ENCODE measurements at places on chromosomes 6 and 20. TPM values are rescaled to one million over a fixed set of nuclear protein-coding genes. Genes with fewer than 3 reads are reported as not detected.

The IL17A gene
- total RNA-seq, result not detected

The SLPI gene
- not detected for total RNA-seq

The PLG gene
- total RNA-seq, result 1.2 TPM

The MUCL3 gene
- total RNA-seq, result 0.28 TPM

The RIMS1 gene
- total RNA-seq, result 0.58 TPM

GRCh38 chr6:122020588-122021264 is 378.7 kb upstream of the HSF2 start:
- peak; percentile 13 for DNase-seq

DNA sequence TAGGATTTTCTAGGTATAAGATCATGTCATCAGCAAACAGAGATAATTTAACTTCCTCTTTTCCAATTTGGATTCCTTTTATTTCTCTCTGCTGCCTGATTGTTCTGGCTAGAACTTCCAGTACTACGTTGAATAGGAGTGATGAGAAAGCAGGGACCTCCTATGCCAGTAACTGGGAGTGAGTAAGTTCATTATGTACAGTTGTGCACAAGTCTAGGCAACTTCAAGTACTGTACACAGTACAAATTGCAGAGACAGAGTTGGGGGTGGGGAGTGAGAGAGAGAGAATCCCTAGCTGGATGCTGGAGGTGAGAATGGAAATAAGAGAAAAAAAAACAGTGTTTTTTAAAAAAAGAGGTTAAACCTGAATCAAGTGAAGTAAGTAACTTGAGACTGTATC is 210.2 kb downstream of the MMUT start:
- DNase-seq, result no peak

DNA sequence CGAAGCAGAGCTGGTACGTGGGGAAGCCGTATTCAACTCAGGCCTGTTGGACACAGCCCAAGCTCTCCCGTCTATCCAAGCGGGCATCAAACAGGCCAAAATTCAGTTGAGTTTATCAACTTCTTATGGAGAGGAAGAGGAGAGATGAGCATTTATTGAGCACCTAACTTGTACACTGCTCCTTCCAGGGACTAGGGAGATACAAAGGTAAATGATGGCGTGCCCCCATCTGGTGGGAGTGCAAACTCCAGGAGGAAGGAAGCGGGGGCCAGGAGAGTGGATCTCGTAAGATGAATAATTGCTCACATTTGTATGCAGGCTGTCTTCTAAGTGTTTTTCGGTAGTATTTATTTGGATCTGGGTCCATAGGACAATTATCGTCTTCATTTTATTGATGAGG is 146.6 kb downstream of the SOBP start:
- DNase-seq, result no peak

DNA sequence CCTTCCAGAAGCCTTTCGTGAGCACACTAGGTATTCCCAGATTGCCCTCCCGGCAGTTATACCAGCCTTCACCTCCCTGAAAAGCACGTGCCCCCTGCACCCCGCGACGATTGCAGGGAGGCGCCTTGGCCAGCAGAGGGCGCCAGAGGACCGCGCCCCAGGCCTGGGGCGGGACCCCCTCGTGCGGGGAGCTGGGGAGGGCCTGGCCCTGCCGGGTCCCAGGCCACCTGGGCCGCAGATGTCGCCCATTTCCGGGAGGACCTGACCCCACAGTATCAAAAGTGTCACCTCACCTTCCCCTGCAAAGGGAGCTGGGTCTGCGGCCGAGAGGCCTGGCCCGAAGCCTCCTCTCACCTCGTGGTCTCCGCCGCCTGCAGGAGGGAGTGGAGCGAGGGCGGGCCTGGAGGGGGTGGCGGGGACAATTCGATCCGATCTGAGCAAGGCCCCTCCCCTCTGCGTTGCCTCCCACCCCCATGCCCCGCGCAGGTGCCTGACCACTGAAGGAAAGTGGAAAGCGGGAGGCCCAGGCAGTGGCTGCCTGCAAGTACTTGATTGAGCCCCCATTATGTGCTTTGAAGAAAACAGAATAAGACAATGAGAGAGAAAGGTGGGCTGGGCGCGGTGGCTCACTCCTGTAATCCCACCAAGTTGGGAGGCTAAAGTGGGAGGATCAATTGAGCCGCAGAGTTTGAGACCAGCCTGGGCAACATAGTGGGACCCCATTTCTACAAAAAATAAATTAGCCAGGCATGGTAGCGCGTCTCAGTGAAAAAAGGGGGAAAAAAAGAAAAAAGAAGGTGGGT is 3.5 kb upstream of the SNAI1 start:
- no peak for DNase-seq

- DNase-seq, result no peak
Measured at GRCh38 chr6:4084444-4085331, 5.8 kb upstream of the FAM217A start.

- no peak for DNase-seq
Measured at GRCh38 chr20:40893610-40894236, 134.9 kb upstream of the TOP1 start.

- DNase-seq, result no peak
Measured at GRCh38 chr6:136644597-136644952, 94.4 kb upstream of the MAP7 start.

DNA sequence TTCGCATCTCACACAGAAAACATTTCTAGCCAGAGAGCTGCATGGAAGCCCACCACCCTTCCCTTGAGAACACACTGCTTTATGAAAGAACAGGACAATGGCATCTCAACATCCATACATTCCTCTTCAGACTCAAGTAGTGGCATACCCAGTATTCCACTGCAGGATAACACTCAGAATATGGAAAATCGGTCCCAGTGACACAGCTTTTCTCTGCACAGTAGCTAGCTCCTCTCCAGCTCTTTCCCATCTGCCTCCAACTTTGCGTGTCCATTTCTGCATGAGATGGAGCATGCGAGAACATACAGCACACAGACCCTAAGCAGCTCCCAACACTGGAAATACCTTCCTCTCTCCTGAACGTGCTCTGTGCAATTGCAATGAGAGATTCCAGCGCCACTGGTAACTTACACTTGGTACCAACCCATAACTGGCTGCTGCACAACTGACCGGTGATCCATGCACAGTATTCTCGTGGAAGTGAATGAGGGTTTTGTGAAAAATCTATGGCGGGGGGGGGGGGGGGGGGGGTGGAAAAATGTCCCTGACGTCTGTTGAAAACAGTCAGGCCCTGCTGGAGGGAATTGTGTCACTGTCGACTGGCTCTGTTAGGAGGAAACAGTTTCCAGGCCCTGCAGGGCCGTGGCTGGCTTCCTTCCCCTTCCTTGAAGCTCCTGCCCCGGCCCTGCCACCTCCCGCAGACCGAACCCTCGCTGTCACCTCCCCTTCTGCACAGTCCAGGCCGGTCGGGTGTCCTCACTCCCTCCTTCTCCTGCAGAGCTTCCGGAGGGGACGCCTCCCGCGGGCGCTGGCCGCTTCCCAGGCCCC is 265.9 kb upstream of the QKI start:
- DNase-seq, result no peak

DNA sequence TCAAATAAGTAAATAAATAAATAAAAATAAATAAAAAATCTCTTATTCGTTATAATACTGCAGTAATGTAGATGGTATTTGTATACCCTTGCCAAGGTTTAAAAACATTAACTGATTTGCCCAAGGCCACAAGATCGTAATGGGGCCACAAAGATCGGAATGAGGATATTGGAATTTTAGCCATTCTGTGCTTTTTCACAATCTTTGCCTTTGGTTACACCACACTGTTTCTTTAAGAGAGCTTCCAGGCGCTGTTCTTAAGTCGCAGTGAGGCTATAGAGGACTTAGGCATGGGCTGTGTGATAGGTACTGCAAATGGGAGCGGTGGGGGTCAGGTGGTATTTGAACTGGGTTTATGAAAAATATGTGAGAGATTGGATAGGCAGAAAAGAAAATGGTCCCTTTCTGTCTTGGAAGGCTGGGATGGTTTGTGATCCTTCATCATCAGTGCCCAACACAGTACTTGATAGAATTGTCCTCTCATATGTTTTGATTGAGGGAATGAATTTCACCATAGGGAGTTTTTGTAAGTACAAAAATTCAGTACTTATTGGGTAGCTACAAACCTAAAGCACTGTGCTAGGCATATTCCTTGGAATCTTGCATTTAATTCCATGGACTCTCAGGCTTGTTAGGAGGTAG is 1.4 kb downstream of the NUS1 start:
- no peak for DNase-seq

DNA sequence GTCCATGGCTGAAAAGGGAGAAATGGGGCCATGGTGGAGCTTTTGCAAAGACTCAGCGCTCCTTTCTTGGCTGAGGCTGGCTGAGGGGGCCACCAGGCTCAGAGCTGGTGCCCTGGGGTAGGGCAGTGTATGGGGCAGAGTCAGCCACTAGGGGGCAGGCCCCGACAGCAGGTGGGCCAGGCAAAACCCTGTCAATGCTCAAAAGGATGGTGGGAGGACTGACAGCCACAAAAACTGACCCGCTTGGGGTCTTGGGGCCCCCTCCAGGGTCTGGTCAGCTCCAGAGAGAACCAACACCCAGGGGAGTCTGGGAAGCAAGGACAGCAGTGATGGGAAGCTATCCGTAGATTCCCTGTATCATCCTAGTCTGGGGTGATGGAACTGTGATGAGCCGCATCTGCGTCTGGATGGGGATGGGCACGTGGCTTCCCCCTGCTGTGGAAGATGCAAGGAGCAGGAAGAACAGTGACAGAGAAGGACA is 306.9 kb downstream of the DHX35 start:
- DNase-seq, result no peak

DNA sequence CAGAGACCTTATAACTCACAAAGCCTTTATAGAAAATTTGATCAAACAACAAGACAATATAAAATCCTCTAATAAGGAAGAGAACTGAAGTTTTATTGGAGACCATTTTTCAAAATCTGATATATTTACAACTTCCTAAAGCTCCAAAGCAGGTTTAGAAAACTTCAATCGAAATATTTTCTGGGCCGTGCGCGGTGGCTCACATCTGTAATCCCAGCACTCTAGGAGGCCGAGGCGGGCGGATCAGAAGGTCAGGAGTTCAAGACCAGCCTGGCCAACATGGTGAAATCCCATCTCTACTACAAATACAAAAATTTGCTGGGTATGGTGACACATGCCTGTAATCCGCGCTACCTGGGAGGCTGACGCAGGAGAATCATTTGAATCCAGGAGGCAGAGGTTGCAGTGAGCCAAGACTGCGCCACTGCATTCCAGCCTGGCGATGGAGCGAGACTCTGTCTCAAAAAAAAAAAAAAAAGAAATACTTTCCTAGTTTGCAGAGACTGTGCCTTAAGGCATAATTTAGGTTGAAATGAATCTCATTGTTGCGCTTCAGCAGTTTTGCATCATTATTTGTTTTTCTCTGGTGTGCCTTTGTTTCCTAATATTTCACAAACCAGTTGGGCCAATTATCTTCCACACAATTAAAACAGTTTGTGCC is 60.6 kb upstream of the ASIP start:
- no peak for DNase-seq

- DNase-seq, result no peak
Measured at GRCh38 chr6:124987291-124987690, 25.1 kb downstream of the RNF217 start.

- no peak for DNase-seq
Measured at GRCh38 chr20:38935967-38936407, 9.8 kb downstream of the FAM83D start.

DNA sequence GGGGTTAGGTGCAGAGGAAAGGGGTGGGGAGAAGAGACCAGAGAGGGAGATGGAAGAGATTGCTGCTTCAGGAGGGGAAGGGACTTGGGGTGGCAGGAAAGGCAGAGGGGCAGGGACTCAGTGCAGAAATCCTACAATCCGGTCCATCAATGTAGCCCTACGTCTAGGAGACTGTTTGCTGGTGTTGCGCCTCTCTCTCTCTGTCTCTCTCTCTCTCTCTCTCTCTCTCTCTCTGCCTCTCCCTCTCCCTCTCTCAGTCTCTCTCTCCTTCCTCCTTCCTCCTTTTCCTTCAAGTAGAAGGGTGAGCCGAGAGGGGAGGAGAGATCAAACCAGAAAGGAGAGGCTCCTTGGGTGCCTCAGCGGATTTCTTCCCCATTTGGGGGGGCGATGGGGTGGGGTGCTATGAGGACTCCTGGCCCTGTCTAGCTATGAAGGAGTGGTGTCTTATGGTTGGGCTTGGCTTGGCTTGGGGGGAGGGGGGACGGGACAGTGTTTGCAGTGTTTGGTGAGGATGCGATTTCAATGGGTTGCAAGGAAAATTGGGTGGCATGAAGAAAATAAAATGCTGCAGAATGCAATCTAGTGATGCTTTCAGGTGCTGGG is 181.2 kb downstream of the TBXT start:
- no peak for DNase-seq

DNA sequence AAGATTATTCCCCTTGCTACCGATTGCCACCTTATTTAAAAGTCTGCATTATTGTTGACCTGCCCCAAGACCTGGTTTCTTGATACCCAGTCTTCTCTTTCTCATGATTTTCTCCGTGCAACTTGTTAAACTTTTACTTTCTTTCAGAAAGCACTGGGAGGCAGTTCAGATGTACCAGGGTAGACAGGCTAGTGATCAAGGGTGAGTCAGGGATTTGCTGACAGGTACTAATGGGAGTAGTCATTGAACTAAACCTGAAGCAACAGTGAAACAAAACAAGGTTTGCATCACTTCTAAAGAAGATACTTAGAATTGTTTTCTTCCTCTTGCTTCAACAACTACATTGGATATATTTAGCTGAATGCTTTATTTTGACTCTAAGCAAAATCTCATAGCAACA is 124.4 kb downstream of the KCNQ5 start:
- no peak for DNase-seq

- DNase-seq, result no peak
Measured at GRCh38 chr6:143941852-143942627, 66.0 kb downstream of the PLAGL1 start.

DNA sequence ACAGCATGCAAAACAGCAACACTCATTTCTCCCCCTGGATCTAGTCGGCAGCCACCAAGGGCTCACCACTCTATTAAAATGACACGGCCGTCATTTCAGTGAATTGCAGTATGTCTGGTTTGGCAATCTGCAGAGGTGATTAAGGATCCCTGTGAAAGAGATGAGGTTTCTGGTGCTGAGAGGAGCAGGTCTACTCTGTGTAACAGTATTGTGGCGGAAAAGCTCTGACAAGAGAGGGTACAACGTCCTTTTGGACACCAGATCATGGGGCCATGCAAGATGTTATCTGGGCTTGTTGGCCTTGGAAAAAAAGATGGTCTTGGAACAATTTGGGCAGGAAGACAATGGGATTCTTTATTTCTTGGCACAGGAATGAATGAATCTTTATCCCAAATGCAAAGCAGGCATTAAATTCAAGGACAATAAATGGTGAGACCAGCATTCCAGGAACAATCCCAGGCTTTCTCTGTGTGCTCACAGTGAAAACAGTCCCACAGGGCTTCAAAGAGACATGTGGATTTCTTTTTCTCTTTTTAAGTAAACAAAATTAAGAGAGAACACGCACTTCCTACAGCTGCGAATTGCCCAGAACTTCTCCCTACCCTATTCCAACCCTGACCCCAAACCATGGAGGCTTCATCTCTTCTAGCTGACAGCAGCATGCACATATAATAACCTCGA is 33.7 kb upstream of the ADGRF1 start:
- DNase-seq, result no peak
